Activated CD4-positive, CD25-positive, alpha-beta regulatory T cell (primary cell): ENCODE measurements at places on chromosomes 2 and 18.

- no peak for DNase-seq
Observed at GRCh38 chr2:11856095-11856494, 109.7 kb downstream of the LPIN1 start.

DNA sequence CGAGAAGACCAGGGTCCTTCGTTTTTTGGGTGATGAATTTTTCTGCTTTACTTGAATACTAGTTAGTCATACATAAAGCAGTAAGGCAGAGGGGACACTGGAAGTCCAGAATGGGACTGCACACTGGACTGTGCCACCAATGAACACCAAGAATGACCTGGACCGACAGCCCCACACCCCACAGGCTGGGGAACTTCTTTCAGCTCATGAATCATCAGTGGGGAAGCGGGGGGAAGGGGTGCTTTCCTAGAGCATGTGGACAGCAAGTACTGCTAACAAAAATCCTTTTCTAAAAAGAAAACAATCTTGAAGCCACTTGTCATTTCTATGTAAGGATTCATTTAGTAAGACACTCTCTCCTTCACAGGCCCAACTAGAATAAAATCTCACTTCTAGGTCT, 86.0 kb downstream of the DTNB start:
- no peak for DNase-seq

DNA sequence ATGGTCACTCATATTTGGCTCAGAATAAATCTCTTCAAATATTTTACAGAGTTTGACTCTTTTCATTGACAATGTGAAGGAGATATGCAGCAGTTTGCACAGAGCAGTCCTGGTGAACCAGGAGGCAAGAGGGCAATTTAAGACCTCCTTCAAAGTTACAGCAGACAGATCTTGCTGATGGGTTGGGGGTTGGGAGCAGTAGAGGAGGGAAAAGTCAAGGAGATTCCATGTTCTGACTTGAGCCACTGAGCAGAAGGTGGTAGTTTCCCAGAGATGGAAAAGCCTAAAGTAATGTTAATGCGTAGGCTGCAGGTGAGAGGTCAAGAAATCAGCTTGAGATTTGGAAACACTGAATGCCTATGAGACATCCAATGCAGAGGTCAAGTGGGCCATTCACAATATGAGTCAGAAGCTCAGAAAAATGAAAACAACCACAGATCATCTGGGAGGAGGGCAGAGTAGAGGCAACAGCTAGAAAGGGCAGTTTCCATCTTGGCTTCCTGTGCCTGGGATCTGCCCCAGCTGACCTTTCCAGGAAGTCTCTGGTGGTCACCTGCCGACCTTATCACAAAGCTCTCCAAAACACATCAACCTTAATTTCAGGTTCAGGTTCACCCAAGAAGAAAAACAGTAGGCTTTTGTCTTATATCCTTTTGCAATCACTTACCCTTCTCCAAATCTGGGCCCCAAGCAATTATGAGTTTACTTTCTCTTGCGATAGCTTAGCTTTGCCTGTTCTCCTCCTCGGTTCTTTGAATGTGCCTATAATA, 197.5 kb upstream of the ARL4C start:
- DNase-seq: no peak

DNA sequence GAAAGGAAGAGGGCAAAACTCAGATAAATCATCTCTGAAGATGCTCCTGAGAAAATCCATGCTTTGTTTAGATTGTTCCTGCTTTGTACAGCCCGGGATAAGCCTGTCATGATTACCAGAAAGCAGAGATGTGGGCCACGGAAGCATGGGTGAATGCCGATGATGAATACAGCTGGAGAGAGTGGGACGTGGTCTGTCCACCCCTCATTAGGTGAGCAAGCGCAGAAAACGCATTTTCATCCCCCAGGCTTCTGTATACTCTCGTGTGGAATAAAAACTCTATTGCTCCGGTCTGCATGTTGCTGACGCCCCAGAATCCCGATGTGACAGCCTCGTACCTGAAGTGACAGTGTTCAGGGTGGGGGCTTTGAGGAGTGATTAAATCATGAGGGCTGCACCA, 52.0 kb upstream of the SALL3 start:
- no peak for DNase-seq

GRCh38 chr18:79723036-79723435, 43.4 kb downstream of the CTDP1 start:
- DNase-seq: no peak

DNA sequence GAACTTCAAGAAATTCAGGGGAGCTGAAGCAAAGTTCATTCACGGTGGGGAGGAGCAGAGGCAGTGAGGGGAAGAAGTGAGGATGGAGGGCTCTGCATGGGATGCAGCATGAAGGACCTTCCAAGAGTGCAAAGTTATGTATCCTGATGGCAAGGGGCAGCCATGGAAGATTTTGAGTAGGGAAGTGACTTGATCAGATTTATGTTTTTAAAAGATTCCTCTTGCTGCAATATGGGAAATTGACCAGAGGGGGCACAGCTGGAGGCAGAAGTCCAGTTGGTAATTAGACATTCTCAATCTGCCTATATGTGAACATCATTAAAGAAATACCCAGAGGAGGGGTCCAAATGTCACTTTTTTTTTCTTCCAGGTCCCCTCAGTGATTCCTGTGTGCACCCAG, 21.5 kb upstream of the ANXA4 start:
- DNase-seq: no peak

- DNase-seq: no peak
Observed at GRCh38 chr2:236171680-236172254, 3.6 kb upstream of the GBX2 start.
